Endothelial cell (in vitro differentiated cells): ENCODE measurements at places on chromosomes 2 and 18.

- DNase-seq, result no peak
Measured at GRCh38 chr2:84084856-84085255, 374.2 kb downstream of the SUCLG1 start.

- no peak for DNase-seq
Measured at GRCh38 chr18:78144669-78145068, 834.9 kb upstream of the SALL3 start.

DNA sequence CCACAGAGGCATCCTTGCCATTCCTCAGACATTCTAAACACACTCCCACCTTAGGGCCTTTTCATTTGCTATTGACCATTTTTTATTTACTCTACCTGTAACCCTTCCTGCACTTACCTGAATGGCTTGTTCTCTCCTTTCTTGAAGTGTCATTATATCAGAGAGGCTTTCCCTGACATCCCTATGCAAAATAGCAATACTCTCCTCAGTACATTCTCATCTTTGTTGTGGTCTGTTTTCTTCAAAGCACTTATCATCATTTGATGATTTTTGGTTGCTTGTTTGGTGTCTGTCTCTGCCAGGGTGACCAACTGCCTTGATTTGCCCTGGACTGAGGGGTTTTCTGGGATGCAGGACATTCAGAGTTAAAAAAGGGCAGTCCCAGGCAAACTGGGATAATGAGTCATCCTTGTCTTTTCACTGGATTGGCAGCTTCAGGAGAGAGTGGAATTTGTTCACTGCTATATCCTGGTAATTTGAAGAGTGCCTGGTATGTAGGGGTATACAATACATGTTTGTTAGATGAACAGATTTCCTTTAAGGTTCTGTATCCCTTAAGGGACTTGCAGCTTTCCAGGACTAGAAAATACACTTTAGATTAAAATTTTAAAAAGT lies 102.4 kb downstream of the BABAM2 start:
- DNase-seq, result no peak

- DNase-seq, result no peak
Measured at GRCh38 chr2:236601316-236602202, 31.9 kb downstream of the ACKR3 start.

- DNase-seq, result no peak
Measured at GRCh38 chr18:43869451-43870008, 592.2 kb upstream of the SYT4 start.

- peak; percentile 62 for DNase-seq
Measured at GRCh38 chr2:32357318-32358110, 691 bp downstream of the BIRC6 start.

GRCh38 chr2:219511547-219512325 lies 2.5 kb upstream of the ASIC4 start:
- DNase-seq, result no peak

DNA sequence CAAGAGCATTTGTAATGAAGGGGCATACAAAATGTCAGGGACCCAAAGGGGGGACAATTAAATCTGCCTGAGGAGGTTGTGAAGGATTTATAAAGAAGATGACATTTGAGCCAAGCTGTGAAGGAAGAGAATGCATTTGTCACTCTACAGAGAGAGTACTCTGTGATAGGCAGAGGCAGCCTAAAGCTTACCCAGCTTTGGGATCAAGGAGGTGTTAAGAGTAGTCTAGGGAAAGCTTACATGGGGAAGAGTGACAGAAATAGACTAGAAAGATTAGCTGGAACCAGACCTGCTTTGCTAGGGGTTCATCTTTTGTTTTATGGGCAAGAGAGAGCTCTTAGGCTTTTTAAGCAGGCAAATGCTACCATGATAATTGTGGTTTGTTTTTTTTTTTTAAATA lies 169.1 kb upstream of the CYP26B1 start:
- DNase-seq, result no peak

GRCh38 chr2:200716386-200716785 lies 95.3 kb upstream of the BZW1 start:
- DNase-seq, result no peak

- DNase-seq, result no peak
Measured at GRCh38 chr2:5946225-5947115, 254.3 kb downstream of the SOX11 start.

DNA sequence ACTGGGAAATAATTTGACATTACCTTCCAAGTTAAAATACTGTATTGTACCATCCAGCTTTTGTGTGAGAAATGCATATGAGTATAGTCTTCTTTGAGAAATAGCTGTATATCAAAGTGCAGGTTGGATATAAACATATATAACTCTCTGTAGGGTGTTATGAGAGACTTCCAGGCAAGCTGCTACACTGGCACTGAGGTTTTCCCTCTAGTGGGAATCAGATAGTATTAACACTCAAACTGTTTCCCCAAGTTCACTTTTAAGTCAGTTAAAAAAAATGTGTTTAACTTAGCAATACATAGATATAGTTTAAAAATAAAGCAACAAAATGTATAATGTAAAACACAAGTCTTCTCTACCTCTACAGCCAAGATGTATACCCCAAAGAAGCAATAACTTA lies 368.4 kb upstream of the SLC8A1 start:
- DNase-seq, result no peak

DNA sequence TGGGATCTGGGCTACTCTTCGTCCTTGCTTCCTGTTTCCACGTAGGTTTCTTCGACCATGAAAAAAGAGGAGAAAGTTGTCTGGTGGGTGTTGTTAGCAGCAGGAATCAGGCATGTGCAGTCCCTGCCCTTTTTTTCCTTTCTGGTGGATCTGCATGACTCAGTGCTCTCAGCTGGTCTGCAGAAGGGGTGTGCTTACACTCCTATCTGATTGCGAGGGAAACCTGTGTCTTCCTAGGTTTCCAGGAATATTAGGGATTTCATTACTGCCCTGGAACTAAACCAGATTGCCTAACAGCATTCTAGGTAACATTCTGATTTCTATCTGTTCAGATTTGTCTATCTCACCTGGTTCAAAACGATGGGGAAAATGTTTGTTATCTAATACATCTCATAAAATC lies 174.3 kb downstream of the CCDC102B start:
- DNase-seq, result no peak
